ENCODE measurements at places on chromosomes 13 and 19. TPM values are rescaled to one million over a fixed set of nuclear protein-coding genes. Genes with fewer than 3 reads are reported as not detected.

GRCh38 chr13:95128045-95128643, 173.1 kb downstream of the ABCC4 start:
- DNase-seq, result no peak

DNA sequence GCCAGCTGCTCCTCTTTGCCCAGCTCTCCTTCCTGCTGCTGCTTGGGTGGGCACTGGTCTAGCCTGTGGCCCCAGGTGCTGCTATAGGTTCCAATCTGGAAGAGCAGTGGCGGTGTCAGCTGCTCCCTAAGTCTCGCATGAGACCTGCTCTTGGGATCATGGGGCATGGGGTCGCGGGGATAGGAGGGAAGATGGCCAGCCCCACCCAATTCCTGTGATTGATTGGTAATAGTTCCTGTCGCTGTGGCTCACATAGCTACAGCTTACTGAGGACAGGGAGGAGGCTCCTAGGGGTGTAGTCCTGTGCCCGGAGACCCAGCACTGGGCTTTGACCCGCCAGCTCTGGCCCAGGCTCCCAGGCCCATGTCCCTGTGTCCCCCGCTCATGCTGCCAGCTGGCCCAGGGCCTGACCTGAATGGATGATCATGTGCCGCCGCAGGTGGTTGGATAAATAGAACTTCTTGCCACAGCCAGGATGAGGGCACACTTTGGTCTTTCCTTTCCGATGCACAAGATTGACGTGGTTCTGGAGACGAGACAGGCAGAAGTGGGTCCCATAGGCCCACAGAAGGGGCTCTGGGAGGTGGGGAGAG, 4.5 kb upstream of the ELAVL3 start:
- no peak for DNase-seq

DNA sequence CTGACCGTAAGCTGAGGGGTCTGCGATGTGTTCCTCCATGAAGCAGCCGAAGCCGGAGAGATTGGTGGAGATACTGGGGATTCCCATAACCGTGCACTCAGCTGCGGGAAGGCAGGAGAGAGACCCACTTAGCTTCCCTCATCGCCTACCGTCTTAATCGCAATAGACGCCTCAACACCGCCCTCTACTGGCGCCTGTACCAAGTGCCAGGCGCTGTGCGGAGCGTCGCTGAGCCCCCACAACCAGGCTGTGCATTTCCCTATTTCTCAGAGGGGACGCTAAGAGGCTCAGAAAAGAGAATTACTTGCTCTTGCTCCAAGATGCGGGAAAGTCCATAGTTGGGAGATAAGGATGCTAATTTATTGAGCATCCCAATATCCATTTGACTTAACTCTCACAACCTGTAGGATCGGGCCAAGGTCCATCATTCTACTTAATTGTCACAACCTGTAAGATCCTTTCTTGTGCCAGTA, 5.8 kb downstream of the FTL start:
- no peak for DNase-seq

GRCh38 chr13:75216038-75216437, 265.9 kb downstream of the TBC1D4 start:
- no peak for DNase-seq

DNA sequence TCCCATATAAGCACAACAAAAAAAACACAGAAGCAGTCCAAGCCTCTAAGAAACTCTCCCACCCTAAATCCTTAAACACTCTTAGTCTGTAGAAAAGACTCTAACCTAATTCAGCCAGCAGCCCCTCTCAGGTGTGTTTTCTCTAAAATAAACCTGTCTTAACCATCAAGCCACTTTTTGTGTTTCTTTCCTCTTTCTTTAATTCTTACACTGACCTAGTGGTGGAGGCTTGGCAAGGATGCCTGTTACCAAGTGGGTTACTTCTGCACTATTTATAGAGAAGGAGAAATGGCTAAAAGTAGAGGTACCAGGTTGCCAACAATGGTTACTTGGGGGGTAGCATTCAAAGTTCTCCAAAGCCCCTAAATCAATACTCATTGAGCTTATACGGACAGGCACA, 43.7 kb downstream of the ZNF333 start:
- DNase-seq, result no peak

DNA sequence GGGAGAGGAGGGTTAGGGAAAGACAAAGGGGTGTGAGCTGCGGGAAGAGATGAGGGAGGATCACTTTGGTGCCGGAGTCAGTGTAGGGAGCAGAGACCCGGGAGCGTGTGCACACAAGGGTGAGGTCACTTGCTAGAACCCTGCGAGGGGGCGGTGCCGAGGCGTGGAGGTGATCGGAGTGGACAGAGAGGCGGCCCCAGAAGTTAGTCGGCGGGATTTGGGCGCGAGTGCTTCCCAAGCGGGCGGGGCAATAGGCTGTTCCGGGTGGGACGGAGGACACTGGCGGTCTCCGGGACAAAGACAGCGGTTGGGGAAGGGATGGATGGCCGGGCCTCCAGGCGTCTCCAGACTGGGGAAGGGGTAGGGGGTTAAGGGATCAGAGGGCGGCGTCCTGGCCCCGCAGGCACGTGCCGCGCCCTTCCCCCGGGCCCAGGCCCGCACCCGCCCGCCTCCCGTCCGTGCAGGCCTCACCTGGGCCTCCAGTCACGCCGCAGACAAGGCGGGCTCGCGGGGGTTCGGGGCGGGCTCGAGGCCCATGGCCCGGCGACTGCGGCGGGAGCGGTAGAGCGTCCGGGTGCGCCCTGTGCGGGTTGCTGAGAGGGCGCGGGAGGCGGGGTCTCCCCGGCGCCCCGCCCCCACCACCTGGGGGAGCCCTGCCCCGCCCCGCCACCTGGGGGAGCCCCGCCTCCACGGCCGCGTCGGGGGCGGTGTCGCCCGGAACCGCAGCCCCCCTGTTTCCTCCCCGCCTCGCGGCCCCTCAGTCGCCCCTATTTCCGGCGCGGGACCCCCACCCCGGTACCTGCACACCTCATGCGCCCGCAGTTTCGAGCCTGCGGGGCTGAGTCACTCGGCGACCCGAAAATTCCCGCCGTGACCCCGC, at the start of gene LPAR2:
Gene LPAR2 (minus strand): TSS at position 600 of the 880 bp plus-strand sequence. CDS start 945 bp downstream, outside the sequence.
- DNase-seq, result no peak

DNA sequence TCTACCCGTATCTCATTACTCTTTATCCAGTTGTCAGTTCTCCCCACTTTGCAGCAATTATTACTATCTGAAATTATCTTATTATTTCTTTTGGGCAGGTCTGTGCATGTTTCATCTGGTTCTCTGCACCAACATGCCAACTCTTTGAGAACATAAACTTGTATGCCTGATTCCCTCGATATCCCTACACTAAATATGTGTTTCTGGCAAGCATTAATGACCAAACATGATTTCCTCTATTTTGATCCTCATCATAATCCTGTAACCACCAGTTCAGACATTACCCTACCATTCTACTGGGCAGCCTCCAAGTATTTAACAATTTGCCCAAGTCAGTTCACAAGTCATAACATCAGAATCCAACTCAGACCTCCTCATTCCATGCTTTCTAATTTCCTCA, 426.1 kb downstream of the FOXO1 start:
- DNase-seq, result no peak

DNA sequence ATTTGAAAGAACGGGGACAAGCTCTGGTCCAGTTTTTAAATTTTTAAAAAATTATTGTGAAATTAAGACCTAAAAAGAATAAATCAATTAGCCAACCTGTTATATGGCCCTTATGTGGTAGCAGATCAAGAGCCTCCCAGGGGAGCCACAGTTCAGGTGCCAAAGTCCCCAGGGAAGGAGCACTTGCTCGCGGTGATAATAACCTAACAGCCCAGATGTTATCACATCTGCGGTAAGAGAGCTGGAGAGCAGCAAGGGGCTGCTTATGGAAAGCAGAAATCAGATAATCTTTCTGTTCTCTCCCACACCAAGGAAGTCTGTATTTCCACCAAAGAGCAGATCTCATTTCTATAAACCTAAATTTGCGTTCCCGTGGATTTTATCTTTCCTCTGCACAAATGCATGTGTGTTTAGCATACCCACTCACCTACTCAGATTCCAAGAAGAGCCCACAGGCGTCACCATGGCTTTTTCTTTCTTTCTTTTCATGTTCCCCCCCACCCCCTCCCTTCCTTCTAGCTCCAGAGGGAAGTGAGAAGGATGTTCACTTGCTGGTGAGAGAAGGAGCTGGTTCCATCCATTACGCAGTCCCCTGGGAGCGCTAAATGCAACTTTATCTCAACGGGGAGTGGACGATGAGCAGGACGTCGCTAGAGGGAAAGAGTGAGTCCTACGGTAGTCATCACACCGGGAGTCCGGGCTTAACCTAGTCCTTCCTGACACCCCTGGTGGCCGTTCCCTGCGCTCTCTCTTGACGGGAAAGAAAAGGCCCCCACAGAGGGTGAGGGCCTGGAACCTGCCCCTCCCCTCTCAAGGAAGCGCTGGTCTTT, 1.6 kb upstream of the POU4F1 start:
- DNase-seq, result no peak

- DNase-seq, result no peak
Measured at GRCh38 chr19:7106711-7107657, 37.5 kb downstream of the ZNF557 start.

DNA sequence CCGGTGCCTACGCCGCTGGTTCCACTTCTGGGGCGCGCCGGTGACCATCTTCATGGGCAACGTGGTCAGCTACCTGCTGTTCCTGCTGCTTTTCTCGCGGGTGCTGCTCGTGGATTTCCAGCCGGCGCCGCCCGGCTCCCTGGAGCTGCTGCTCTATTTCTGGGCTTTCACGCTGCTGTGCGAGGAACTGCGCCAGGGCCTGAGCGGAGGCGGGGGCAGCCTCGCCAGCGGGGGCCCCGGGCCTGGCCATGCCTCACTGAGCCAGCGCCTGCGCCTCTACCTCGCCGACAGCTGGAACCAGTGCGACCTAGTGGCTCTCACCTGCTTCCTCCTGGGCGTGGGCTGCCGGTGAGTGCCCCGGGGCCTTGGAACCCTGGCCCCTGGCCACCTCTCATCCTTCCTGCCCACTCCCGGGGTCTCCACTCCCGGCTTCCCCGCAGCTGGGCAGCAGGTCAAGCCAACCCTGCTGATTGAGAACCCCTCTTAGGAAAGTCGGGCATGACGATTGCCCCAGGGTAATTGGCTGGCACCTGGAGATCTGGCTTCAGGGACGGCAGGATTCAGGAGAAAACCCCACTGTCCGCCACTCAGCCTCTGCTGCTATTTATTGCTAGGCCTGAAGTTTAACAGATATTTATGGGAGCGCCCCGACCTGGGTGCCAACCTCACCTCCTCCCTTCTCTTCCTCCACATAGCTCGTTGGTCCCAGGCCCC, 39.1 kb downstream of the TRPM4 start:
- DNase-seq, result no peak

- no peak for DNase-seq
Measured at GRCh38 chr19:22622901-22623840, 11.0 kb upstream of the ZNF492 start.

- no peak for DNase-seq
Measured at GRCh38 chr13:27226991-27227390, 24.4 kb upstream of the RPL21 start.

GRCh38 chr19:57558525-57558924, 1.1 kb downstream of the ZNF550 start:
- DNase-seq, result no peak

- DNase-seq, result no peak
Measured at GRCh38 chr13:47508527-47509228, 492.4 kb downstream of the SUCLA2 start.

DNA sequence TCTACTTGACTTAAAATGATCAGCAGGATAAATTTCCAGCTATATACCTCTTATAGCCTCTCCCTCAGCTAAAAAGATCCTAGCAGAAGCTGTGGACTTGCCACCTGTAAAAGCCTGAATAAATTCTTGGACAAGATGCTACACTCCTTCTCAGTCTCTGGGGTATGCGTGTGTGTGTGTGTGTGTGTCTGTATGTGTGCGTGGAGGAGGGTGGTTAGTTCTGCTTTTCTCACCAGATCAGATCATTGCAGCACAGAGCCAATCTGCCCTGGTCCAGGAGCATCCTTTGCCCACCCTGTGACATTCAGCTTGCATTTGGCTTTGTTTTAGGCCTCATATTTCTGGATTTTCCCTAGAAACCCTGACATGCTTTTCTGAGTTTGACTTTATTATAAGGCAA, 438.3 kb downstream of the RFC3 start:
- no peak for DNase-seq

DNA sequence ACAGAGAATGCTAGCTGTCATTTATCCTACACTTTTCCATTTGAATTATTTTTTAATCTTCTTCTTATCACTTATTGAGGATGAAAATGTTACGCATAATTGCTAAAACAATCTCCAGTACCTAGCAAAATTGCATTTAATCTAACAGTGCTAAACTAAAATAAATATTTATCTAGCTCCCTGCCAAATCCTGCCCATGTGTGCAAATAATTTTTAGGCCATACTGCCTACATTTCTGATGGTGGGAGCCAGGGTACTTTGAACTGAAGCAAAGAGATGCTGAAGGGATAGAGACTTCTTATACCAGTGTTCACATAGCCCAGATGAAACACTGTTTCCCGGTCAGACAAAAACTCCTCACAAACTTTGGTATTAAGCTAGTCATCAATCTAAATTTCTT, 1268.7 kb upstream of the PCDH20 start:
- DNase-seq, result no peak

- DNase-seq, result no peak
Measured at GRCh38 chr13:46053162-46054012, 841 bp upstream of the ZC3H13 start.

Gene EFNA2
- polyA plus RNA-seq, result 5.2 TPM

Gene PALM3
- polyA plus RNA-seq, result 30.4 TPM

Gene KLK11
- 0.30 TPM for polyA plus RNA-seq

Gene TSHZ3
- 9.9 TPM for polyA plus RNA-seq

Gene C19orf73
- polyA plus RNA-seq, result 1.1 TPM

Measured in left renal cortex interstitium (tissue), 4 donors.